ENCODE measurements at places on chromosomes 5 and 9.

DNA sequence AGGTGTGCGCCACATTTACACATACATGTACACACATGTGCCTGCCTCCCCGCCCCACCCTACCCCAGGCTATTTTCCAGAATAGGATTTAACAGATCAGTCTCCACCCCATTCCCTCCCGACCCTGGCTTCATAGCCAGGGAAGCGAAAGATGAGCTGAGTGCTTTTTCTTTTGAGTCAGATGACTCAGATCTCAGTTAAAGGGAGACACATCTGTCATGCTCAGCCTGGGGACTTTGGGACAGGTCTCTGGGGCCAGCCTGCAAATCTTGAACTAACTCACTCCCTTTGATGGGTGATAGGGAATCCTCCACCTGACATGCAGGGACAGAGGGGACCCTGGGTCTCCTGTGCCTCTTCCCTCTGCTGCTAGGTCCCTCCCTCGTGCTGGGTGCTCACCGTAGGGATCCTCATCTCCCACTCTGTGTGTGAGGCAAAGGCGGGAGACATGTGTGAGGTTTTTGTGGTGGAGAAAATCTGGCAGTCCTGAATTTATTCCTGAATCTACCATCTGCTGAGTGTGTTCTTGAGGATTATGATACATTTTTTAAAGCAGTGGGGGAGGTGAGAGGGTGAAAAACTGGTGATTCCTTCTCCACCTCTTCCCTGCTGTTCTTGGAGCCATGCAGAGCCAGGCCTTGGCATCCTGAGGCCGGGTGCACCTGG, 37.7 kb downstream of the NEUROG1 start:
- DNase-seq: no peak

DNA sequence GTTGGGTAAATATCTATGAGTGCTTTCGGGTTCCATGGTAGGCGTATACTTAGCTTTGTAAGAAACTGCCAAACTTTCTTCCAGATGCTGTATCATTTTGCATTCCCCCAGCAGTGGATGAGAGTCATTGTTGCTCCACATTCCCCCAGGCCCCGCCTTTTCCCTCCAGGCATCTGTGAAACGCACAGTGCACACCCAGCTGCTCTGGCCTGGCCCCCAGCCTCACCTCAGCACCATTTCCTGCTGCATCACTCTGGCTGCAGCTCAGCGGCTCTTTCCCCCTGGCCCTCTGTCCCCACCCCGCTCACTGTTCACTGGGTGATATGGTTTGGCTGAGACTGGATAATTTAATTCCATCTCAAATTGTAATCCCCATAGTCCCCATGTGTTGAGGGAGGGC, 76.6 kb upstream of the SPTLC1 start:
- no peak for DNase-seq

GRCh38 chr9:16787724-16788123, 82.7 kb downstream of the BNC2 start:
- no peak for DNase-seq

DNA sequence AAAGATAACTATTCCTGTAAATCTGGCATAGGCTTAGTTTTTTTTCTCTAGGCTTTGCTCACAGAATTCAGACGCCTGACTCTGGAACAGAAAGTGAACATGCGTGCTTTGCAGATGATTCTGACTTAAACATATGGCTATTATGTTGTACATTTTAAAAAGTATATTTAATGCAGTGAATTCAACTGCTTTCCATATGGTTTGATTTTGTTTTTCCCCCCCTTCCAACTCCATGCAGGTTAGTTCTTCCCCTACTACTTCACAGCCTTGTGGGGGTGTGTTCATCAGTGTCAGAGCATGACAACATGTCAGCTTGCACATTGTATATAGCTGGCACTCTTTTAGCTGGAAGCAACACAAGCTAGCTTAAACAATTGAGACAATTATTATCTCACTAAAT, 226.8 kb downstream of the TMEM167A start:
- no peak for DNase-seq

DNA sequence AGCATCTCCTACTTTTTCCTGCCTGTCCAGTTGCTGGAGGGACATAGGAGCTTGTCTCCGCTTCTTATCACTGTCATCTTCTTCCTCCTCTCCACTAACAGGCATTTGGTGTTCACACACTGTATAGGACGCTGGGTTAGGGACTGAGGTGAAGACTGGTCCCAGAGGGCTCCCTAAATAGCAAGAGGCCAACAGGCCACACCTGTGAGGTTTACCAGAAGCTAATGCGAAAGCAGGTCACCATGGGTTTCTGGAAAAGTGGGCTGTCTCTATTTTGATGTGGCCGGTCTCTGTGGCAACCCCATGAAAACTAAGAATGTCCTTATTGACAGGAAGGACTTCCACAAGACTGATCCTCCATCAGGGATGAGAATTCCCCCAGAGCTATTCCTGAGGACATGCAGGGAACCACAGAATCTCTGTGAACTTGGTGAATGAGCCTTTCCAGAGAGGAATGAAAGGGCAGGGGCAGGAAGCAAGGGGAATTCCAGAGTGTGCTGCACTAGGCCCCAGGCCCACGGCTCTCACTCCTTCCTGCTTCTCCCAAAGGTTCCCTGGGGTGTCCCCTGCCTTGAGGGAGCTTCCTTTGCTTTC, 61.7 kb downstream of the DAP start:
- no peak for DNase-seq

- DNase-seq: no peak
These were observed 134.3 kb upstream of the CLINT1 start for GRCh38 chr5:157993201-157993600.

DNA sequence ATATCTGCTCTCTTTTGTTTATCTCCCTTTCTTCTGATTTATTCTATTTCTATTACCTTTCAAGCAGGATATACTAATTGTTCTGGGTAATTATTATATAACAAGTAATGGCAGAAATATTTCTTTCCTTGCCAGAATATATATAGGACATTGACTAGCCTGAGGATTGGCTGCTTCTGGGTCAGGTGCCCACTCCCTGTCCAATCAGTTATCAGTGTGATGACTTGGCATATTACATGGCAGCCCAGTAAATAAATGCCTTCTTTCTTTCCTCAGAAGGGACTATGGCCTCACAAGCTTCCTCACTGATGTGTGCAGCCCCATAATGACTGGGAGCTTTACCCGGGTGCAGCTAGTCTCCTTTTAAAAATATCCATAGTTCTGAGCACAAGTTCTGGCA, 301.1 kb downstream of the EFNA5 start:
- DNase-seq: no peak

DNA sequence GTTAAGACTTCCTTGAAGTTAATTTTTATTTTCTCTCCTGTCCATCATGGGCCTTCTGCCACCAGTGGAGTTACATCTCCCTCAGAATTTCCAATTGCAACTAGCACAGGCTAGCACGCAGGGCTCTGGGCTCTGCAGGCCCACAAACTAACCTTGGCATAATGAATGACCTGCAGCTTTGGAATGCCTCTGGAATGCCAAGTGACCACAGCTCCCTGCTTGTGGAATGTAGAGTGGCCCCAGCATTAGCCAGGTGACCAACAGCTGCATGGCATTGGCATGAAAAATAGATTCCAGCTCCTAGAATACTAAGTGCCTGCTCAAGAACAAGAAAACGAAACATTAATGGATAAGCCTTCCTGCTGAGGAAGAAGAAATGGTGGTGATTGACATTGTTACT, 726.1 kb downstream of the BRINP1 start:
- no peak for DNase-seq

- DNase-seq: no peak
These were observed 58.3 kb downstream of the TRIO start for GRCh38 chr5:14201325-14202045.

DNA sequence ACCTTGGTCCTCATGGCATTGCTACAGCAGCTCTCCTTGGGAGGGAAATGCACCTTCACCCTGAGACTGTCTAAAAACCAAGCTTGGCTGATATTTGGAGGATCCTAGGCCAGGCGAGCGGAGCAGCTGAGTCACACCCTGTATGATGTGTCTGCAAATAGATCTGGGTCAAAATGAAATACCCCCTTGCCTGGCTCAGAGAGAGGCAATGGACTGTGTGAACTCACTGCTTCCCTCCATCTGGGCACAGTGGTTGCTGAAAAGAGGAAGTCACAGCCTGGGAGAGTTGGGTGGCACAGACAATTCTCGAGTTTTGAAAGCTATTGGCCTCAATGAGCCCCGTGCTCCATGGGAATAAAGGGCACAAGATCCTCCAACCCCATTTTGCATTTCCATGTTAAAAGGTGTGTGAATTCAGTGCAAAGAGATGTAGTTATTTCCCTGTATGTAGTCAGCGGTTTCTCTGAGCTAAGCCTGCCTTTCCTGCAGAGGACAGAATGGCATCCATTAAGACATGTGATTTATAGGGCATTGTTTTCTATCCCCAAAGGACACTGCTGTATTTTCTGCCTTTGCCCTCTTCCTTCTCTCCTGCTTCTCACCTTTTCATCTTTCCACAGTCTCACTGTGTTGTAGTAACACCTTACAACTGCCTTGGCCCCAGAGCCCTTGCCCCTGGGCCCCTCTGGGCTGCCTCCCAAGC, 177.2 kb downstream of the GADD45G start:
- DNase-seq: peak; percentile 47

Data from activated CD4-positive, alpha-beta memory T cell treated with anti-CD3 and anti-CD28 coated beads for 36 hours (primary cell).